Sigmoid colon (tissue), 7 donors: ENCODE measurements at places on chromosomes 2 and 18. TPM values are rescaled to one million over a fixed set of nuclear protein-coding genes. Genes with fewer than 3 reads are reported as not detected.

GRCh38 chr2:218129458-218130135, 3.8 kb downstream of the CXCR2 start:
- H3K4me1 ChIP-seq = no peaks in the 10 kb centered on the region
- no peak overlapping the region for H3K27ac ChIP-seq
- DNase-seq = no peak

DNA sequence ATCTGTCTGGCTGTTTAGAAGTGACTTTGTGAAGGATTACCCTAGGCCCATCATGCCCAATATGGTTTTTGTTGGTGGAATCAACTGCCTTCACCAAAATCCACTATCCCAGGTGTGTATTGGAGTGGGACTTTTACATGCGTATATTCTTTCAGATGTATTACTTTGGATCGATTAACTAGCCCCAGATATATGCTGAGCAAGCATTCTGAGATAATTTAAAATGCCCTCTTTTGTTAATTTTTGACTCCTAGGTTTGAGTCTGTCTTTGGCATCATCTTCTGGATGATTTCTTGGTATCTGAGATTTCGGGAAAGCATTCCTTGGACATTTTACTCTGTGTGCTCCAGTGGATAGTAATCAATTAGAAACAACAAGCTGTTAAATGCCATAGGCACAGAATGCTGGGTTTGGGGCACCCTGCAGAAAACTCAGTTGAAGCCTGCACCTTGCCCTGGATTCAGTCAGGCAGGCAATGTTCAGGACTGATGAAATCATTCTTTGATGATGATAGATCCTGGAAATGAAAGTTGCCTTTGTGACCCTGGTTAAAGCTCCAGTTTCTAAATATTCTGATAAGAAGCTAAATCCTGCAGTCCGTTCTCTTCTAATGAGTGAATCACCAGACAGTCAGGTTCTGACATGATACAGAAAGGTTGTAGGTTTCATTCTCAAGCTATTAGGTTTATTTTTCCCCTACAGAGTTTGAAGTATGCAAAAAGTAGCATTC, 1.1 kb downstream of the UGT1A1 start:
- H3K4me3 ChIP-seq = no peak overlapping the region
- H3K36me3 ChIP-seq = no peaks in the 10 kb centered on the region
- no peak for DNase-seq
- H3K27ac ChIP-seq = no peak overlapping the region
- H3K27me3 ChIP-seq = no peaks in the 10 kb centered on the region

DNA sequence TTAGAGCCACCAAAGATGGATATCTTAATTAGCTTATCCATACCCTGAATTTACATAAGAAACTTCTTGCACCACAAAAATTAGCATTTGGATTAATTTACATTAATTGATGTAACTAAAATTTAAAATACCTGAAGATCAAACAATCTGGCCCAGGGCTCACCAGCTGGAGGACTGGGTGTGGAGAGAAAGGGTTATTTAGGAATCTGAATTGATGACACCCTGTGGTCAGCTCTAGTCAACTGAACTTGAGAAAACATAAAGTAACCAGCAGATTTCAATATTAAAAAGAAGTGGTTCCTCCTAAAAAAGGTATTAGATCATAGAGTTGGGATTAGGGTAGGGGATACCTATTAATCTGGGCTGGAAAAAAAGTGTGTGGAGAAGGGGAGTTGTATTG, 122.5 kb downstream of the STRN start:
- DNase-seq = no peak
- H3K36me3 ChIP-seq = no peaks in the 10 kb centered on the region
- no peaks in the 10 kb centered on the region for H3K4me1 ChIP-seq

The COL4A3 gene
- total RNA-seq = 1.6 TPM

The PLGLB1 gene
- total RNA-seq = 1.1 TPM
